NCI-H69 (cell line): ENCODE measurements at places on chromosomes 4 and X.

GRCh38 chr4:143397335-143397734, 60.7 kb downstream of the GAB1 start:
- DNase-seq = no peak

- peak; percentile 50 for DNase-seq
Observed at GRCh38 chrX:39453889-39454621, 643.7 kb downstream of the BCOR start.

DNA sequence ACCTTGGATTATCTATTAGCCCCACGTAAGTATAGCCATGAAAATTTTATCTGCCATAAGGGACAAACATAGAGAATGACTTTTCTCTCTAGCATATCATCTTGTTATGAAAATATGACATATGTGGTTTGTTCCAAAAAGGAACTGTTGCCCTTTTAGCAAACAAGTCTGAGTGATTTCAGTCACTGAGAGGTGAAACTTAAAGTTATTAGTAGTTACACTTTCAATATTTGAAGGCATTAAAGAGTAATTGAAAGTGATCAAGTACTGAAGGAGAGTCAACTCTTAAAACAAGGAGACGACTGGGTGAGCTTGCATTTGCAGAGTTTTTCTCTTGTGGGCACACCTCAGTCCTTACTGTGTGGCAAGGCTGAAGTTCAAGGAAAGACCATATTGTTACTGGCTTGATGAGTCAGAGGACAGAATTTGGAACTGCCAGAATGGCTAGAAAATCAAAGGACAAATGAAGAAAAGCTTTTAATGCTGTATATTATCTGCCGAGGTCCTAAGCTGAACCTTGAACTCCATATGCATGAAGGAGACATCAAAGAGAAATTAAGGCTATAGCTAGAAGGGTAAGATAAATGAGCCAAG, 205.1 kb upstream of the EMCN start:
- no peak for DNase-seq

DNA sequence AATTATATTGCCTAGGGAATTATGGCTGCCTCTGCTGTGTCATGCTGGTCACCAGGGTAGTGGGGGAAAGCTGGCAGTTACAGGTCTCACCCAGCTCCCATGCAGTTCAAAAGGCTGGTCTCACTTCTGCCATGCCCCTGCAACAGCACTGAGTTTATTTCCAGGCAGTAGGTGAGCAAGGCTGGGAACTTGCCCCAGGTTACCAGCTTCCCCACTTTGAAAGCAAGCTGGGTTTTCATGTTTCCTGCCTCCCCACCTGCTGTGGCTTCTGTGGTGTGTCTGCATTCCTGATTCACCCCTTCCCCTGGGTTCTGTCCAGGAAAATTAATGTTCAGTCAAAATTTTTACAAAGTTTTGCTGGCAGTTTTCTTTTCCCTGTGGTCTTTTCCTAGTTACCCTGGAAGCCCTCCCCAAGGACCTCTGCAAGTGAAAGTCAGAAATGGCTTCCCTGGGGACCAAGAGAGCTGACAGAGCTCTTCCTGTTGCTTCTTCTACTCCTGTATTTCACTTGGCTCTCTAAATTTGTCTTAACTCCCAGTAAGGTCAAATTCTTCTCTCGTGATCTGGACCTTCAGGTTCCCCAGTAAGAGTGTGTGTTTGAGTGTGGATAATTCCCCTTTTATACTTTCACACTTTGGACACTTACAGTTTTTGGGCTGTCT, 58.5 kb upstream of the AGTR2 start:
- DNase-seq = no peak

DNA sequence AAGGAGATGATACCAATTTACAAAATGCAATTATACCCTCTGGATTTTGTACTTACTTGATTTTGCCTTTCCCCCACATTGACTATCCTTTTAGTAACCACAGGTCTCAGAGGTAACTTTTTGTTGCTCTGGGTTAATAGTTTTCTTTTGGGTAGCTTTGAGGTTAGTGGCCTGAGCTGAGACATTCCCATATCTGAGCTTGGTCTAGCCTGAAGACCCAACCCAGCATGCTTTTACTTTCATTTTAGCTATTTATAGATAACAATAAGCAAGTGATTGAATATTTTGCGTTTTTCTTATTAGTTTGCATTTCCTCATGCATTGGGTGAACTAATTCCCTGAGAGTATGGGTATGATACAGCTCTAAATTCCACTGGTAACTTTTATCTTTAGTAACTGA, 11.8 kb downstream of the HTN1 start:
- no peak for DNase-seq

- DNase-seq = peak; percentile 20
Observed at GRCh38 chrX:47191806-47192401, 1.7 kb upstream of the UBA1 start.

- no peak for DNase-seq
Observed at GRCh38 chr4:86955888-86956451, 21.2 kb downstream of the AFF1 start.

DNA sequence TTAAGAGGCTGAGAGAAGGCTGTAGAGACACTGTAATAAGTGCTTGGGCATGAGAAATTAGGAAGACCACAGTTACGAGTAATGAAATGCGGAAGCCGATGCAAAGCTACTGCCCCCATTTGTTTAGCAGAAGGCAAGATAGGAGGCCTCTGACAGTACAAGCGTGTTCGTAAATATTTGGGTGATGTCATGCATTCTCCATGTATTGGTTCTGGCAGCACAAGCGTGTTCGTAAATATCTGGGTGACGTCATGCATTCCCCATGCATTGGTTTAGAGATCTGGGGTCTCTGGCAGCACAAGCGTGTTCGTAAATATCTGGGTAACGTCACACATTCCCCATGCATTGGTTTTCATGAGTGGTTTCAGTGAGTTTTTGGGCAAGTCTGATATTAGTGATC, 661.5 kb upstream of the FRG1 start:
- no peak for DNase-seq

DNA sequence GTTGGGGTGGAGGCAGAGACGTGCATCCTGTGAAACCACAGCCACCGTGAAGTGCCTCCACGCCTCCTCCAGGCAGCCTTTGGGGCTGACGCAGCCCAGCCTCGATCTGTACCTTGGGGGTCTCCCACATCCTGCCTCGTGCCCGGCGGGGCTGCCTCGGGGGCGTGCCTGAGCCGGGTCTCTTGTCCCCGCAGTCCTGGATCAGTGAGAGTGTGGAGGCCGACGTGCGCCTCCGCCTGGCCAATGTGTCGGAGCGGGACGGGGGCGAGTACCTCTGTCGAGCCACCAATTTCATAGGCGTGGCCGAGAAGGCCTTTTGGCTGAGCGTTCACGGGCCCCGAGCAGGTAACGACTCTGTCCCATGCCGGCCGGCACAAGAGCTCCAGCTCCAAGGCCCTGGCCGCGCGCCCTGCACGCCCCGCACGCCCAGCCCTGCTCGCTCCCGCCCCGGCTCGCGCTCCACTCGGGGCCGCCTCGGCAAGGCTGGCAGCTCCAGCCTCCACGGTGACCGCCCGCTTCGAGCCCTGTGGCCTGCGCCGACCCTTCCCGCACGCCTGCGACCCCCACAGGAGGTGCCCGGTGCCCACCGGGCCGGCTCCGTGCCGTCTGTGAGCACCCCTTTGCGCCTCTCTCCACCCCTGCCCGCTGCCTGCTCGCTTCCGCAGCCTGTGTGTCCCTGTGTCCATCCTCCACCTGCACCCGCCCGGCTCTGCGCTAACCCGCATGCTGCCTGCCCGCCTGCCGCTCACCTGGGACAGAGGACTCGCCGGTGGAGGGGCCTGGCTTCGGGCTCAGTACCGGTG, 9.8 kb downstream of the FGFR3 start:
- DNase-seq = no peak

DNA sequence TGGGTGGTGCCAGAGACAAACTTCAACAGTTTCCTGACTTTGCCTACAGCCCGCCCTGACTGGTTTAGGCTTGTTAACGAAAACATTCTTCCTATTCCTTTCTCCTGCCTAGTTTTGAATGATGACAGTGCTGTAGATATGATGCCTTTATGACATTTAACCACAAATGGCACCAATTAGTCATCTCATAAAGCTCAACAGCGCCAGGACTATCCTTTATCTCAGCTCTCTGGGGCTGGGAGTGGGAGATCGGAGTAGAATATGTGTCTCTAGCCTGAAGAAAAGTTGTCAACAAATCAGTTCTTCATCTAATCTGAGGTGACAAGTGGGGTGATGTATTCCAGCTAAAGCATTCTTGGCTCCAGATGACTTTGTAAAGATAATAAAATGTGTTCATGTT, 64.6 kb upstream of the SH3RF1 start:
- DNase-seq = no peak

GRCh38 chr4:179804440-179804839, 2362.2 kb upstream of the AGA start:
- no peak for DNase-seq

GRCh38 chrX:69896046-69896445, 153.7 kb downstream of the AWAT2 start:
- DNase-seq = no peak

- DNase-seq = peak; percentile 80
Observed at GRCh38 chr4:34950926-34951325, 1293.4 kb downstream of the ARAP2 start.

DNA sequence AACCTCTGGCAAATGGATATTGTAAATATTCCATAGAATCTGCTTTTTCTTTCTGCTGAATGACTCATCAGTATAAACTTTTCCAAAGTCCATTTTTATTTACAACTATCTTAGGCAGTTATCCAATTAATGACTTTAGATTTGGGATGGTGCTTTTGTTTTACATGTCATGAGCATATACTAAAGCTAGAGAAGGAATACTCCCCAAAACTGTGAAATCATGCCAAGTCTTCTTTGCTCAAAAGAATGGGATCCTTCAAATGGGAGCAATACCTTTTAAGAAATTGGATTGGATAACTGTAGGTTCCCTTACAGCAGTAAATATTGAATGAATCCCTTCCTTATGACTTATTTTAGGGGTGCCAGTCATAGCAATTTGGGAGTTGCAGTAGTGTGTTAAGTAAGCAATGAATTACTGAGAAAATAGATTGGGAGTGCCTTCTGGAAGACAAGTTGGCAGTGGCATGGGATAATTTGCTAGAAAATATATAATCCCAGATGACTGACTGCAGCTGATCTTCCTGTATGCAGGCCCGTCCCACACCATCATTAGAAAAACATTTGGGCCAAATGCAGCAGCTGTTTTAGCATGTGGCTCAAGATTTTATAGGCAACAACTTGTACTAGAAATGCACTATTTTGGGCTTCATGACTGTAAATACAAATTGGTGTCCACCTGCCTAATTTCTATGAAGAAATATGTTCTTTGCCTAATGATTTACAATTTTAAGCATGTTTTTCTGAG, 2.8 kb downstream of the TMPRSS11D start:
- DNase-seq = no peak

GRCh38 chr4:123986268-123986798, 589.7 kb downstream of the SPRY1 start:
- DNase-seq = no peak

DNA sequence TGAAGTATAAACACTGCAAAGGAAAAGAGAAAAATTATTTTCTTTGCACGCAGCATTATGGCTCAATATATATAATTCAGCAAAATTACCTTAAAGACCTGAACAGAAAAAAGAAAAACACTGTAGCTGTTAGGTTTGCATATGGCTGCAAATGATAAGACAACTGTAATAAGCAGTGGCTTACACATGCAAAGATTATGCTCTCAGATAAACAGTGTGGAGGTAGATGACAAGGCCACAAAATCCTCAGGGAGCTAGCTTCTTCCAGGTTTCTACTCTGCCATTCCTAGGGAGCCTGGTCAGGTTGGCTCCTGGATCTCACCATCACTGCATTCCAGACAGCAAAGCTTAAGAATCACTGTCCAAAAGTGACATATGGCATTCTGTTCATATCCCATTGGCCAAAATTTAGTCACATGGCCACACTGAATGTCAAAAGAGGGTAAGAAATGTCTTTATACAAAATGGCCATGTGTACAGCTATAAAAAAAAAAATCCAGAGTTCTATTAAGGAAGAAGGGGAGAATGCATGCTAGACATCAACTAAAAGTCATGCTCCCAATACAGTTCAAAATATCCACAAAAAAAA, 195.2 kb upstream of the SLC7A11 start:
- DNase-seq = no peak

- DNase-seq = no peak
Observed at GRCh38 chrX:3271834-3272186, 74.6 kb downstream of the MXRA5 start.

GRCh38 chr4:38131371-38132091, 171.3 kb downstream of the PTTG2 start:
- DNase-seq = peak; percentile 26

- DNase-seq = peak; percentile 73
Observed at GRCh38 chrX:135087867-135088266, 32.5 kb downstream of the ETDB start.
